ENCODE measurements at places on chromosomes 5 and 9.

DNA sequence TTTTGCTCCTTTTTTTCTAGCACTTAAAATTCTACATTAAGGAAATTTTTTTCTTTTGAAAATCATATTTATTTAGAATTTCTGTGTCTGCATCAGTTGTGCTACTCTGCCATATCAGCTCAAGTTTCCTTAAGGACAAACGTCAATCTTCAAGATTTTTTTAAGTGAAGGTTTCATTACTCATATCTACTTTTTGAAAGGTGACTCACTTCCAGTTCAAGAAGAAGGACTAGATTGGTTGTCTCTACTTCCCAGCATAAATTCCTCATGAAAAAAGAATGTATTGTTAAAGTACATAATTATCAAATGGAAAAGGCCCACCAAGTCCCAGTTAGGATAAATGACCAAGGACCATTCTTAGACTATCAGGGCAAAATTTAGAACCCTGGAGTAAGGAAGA, 626.5 kb downstream of the DMRTA1 start:
- no peak for DNase-seq

DNA sequence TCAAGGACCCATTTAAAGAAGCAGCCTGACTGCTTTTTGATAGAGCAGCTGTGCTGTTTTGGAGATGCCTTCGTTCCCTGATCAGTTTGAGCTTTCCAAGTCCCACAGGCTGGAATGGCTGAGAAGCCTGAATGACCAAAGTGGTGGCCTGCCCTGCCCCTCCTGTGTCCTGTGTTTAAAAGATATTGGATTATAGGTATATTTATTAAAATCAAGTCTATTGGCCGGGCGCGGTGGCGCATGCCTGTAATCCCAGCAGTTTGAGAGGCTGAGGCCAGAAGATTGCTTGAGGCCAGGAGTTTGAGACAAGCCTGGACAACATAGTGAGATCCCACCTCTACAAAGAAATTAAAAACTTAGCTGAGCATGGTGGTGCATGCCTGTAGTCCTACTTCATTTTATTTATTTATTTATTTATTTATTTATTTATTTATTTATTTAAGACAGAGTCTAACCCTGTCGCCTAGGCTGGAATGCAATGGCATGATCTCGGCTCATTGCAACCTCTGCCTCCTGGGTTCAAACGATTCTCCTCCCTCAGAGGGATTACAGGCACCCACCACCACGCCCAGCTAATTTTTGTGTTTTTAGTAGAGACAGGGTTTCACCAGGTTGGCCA, 87.7 kb downstream of the CACNA1B start:
- DNase-seq, result no peak

DNA sequence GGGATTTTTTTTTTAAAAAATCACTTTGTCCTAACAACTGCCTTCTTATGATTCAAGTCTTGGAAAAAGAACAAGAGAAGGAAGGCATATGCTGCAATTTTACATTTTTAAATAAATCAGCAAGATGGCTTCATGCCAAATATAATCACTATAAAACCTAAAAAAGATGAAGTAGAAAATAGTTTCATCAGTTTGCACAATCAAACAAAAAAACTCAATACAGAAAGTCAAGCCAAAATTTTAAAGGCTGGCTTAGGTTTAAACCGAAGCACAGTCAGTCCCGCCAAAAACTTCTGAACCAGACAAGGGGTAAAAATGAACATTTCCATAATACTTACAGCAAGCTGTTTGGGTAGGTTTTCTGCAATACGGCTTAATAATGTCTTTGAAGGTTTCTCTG, 57.3 kb downstream of the ZFR start:
- no peak for DNase-seq

DNA sequence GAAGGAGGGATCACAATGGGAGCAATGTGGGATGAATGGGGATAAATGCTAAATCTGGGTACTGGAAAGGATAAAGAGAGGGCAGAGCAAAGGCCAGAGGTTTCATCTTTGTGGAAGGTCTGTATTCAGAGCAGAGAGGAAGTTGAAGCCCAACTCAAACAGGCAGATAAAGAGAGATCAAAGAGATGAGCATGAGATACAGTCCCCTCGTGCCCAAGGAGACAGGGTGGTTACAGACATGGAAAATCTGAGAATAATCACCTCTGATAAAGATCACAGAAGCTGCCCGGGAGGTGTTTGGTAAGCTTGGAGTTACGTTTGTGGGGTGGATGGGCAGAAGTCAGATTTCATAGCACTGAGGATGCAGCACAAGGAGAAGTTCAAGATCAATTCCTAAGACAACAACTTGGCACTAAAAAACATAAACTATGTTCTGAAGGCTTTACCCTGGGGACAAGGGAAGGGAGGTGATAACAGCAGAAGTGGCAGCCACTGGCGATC, 459 bp upstream of the ERAP2 start:
- DNase-seq, result no peak

DNA sequence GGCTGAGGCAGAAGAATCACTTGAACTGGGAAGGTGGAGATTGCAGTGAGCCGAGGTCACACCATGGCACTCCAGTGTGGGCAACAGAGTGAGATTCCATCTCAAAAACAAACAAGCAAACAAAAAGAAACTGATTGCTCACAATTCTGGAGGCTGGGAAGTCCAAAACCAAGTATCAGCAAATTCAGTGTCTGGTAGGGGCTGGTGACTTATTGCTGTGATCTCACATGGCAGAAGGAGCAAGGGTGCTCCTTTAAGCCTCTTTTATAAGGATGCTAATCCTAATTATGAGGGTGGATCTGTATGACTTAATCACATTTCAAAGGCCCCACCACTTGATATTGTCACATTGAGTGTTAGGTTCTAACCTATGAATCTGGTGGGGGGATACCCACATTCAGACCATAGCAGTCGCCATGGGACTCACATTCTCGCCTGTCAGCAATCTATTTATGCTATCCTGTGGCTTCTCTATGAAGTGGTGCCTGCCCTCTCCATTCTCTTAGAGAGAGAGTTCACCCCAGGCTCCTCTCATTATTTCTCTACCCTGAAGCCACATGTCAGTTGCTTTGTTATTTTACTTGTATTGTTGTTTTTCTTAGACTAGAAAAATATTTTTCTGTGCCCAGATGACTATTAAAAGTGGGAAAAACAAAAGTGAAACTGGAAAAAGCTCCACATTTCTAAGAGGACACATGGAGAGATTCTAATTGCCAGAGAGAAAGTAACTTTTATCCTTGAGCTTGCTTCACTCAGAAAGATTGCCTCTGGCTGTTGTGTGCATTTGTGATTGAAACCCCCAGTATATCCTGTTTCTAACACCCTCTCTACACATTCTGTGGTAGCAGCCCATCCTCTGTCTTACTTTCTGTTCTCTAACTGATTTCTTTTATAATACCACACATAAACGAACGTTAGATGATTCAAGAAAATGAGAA, 18.8 kb upstream of the PRLR start:
- peak; percentile 30 for DNase-seq

GRCh38 chr5:124236361-124237205, 509.9 kb downstream of the ZNF608 start:
- no peak for DNase-seq

DNA sequence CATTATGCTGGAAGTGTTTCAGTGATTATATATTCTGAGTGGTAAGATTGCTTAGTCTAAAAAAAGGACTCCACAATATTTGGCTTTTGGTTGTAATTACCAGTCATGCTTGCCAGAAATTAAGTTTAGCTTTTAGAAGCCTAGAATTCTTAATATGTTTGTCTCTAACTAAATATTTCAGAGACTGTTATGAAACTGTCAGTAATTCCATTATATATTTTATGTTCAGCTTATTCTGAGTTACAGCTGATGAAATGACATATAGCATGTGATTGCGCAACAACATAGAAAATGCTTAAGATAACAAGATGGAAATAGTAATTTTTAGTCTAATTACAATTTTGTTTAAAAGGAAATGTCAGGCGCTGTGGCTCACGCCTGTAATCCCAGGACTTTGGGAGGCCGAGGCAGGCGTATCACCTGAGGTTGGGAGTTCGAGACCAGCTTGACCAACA, 44.2 kb downstream of the KIAA1958 start:
- no peak for DNase-seq

- no peak for DNase-seq
Observed at GRCh38 chr5:91033370-91033769, 349.7 kb downstream of the ARRDC3 start.

- DNase-seq, result no peak
Observed at GRCh38 chr5:172569861-172570558, 71.1 kb upstream of the NEURL1B start.

GRCh38 chr5:112907166-112907631, 14.8 kb downstream of the REEP5 start:
- DNase-seq, result no peak

- no peak for DNase-seq
Observed at GRCh38 chr5:3103262-3103811, 351.9 kb upstream of the IRX2 start.

GRCh38 chr5:123085638-123086286, 3.3 kb upstream of the PRDM6 start:
- no peak for DNase-seq

- DNase-seq, result no peak
Observed at GRCh38 chr9:121646992-121647391, 4.4 kb upstream of the DAB2IP start.

GRCh38 chr9:101639311-101639710, 44.5 kb upstream of the PPP3R2 start:
- no peak for DNase-seq

DNA sequence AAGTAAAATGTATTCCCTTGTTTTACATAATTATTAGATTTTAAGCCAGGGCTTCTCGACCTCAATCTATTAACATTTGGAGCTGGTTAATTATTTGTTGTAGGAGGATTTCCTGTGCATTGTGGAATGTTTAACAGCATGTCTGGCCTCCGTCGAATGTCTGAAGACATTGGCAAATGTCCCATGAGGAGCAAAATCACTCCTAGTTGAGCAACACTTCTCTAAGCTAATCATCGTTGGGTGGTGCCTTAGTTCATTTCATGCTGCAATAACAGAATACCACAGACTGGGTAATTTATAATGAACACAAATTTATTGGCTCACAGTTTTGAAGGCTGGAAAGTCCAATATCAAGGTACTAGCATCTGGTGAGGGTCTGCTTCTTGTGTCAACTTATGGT, 13.4 kb upstream of the VPS13A start:
- peak; percentile 20 for DNase-seq

DNA sequence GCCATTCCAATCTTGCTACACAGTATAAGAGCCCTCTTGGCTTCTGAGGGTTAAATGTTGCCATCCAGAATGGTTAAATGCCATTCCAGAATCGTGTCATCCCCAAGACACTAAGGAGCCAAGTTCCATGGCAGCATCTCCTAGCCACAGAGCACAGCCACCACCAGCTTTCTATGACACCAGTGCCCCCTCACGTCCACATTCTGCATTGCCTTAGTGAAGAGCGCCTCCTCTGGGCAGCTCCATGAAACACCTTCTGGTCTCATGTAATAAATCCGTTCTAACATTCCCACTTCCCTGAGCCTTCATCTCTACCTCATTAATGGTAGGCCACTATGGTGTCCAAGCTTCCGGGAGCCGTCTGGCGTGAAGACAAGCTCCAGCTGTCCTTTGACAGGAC, 12.4 kb downstream of the CBY3 start:
- DNase-seq, result peak; percentile 78

DNA sequence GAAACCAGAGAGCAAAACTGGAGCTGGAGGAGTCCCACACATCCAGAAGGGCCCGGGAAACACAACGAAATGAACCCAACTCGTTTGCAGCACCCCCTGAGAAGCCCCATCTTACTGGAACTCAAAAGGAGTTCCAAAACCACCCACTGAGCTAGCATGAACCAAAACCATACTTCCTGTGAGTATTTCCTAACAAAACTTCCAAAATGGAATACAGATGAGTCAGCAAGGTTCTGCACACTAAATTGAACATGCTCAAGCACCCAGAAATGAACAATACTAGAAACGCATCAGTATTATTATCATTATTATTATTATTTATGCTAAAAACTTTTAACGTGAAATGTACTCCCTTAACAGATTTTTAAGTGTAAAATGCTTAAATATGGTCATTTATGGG, 8.0 kb upstream of the SPOCK1 start:
- no peak for DNase-seq

DNA sequence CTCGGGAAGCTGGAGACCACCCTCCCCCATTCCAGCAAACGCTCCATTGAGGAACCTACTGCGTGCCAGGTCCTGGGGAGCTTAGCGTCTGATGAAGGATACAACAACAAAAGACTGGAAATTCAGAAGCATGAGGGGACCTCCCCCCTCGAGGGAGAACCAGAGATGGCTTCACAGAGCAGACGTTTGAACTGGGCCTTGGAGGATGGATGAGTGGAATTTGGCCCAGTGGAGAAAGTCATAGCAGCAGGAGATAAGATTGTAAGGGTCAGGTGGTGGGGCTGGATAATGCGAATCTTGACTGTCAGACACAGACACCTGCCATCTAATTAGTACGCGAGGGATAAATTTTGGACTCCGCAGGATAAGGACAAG, 1.2 kb upstream of the SLC25A51 start:
- DNase-seq, result no peak

DNA sequence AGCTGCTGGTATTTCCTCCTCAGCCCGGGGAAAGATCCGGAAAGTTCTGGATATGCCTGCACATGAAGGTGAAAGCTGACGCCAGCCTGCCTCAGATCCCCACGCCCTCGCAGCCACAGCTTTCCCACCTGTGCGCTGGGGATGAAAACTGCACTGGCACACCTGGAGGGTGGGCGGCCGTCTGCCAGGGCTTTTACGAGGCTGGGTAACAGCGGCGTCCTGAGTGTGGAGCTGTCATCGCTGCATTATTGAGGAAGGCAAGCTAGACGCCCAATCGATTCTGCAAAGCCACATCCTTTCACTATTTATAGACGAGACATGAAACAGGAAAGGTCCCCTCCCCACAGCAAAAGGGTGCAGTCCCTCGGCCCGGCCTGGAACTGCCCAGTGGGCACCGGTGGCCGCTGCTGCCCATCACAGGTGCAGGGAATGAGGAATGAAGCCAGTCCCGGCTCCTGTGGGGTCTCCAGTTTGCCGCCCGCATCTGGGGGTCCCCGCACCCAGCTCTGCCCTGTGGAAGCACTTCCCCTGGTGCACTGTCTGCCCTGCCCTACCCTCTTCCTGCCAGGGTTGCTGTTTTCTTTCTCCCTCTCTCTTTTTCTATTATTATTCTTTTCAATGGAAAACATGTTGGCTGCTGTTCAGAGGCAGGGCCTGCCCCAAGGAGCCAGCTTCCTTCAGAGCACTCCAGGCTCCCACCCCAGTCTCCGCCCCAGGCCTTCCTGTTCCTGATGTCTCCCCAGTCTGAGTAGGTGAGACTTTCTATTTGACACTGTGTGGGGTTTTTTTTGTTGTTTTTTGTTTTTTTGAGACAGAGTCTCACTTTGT, 7.0 kb downstream of the NOTCH1 start:
- DNase-seq, result peak; percentile 40

DNA sequence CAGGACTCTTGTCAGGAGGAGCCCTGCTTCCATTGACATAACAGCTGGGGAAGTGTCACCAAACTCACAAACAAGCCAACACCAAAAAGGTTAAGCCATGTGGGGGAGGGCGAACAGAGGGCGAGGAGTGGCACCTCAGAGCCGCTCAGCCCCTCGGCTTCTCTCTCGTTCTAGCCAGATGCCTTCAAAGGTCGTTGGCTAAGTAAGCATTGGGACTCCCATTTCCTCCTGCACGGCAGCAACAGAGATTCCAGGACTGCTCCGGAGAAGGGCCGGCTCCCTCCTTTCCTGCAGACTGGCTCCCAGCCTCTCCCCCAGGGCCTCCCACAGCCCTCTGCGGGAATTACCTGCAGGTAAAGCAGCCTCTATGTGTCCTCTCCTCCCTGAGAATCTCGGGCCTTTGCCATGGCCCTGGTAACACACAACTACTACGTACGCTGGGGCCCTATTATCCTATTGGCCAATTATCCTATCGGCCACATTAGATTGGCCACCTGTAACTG, 52.1 kb upstream of the RNU6ATAC start:
- DNase-seq, result no peak

GRCh38 chr9:34451545-34451944, 6.8 kb downstream of the FAM219A start:
- no peak for DNase-seq
